ENCODE measurements at places on chromosomes 3 and 15. TPM values are rescaled to one million over a fixed set of nuclear protein-coding genes. Genes with fewer than 3 reads are reported as not detected.

SCAANT1 gene
- total RNA-seq: not detected

GRCh38 chr15:50487287-50487686, 59.2 kb downstream of the USP50 start:
- H3K27ac ChIP-seq: no peak overlapping the region
- H3K4me1 ChIP-seq: no peaks in the 10 kb centered on the region
- H3K27me3 ChIP-seq: no peaks in the 10 kb centered on the region
- peaks cover 19% of the 10 kb centered on the region for H3K36me3 ChIP-seq

GRCh38 chr3:87771337-87772192, 287.2 kb downstream of the CGGBP1 start:
- peaks cover 4% of the 10 kb centered on the region for H3K4me1 ChIP-seq
- no peak overlapping the region for H3K4me3 ChIP-seq
- H3K27ac ChIP-seq: no peak overlapping the region
- peak; percentile 26 for DNase-seq

CSTA gene
- total RNA-seq: not detected

GRCh38 chr3:108757404-108757982, at the start of gene RETNLB:
RETNLB (minus strand) TSS chr3:108757410; CDS start chr3:108757185, 225 bp downstream.
- no peak within 1 kb of the TSS for H3K4me3 ChIP-seq
- H3K36me3 ChIP-seq: no peaks in the 10 kb centered on the region
- H3K27ac ChIP-seq: no peak within 1 kb of the TSS

GRCh38 chr15:35067496-35068347, 17.4 kb downstream of the NANOGP8 start:
- no peak overlapping the region for H3K27ac ChIP-seq
- peaks cover 16% of the 10 kb centered on the region for H3K4me1 ChIP-seq
- peaks cover 1% of the 10 kb centered on the region for H3K27me3 ChIP-seq
- no peak for DNase-seq
- H3K4me3 ChIP-seq: no peak overlapping the region
- no peaks in the 10 kb centered on the region for H3K36me3 ChIP-seq

DNA sequence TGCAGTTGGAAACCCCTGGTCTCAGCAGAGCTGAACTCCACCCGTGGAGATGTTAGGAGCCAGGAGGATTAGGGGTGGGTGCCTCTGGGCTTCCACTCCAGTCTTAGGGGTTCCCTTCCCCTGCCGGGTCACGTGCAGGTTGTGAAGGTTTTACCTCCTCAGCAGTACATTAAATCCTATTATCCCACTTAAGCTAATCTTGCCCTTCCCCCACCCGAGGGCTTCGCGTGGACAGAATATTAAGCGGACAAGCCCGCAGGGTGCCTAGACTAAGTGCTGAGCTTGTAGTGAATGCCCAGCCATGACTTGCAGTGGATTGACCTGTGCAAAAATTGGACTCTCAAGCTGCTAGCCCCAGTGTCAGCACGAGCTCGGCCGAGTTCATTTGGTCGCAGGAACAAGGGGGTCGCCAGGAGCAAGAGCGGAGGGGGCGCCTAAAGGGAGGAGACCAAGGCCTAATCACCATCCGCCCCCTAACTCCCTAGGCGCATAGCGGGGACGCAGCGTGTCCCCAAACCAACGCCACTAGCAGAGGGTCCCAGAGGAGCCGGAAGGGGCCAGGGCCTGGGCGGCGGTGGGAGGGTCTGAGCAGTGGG, 498 bp upstream of the SEMA4B start:
- H3K27ac ChIP-seq: no peak overlapping the region
- H3K36me3 ChIP-seq: peaks cover 5% of the 10 kb centered on the region
- peaks cover 7% of the 10 kb centered on the region for H3K27me3 ChIP-seq
- peak overlapping the region; percentile 95 for H3K4me3 ChIP-seq
- DNase-seq: no peak

MITF gene
- total RNA-seq: 1.7 TPM

DNA sequence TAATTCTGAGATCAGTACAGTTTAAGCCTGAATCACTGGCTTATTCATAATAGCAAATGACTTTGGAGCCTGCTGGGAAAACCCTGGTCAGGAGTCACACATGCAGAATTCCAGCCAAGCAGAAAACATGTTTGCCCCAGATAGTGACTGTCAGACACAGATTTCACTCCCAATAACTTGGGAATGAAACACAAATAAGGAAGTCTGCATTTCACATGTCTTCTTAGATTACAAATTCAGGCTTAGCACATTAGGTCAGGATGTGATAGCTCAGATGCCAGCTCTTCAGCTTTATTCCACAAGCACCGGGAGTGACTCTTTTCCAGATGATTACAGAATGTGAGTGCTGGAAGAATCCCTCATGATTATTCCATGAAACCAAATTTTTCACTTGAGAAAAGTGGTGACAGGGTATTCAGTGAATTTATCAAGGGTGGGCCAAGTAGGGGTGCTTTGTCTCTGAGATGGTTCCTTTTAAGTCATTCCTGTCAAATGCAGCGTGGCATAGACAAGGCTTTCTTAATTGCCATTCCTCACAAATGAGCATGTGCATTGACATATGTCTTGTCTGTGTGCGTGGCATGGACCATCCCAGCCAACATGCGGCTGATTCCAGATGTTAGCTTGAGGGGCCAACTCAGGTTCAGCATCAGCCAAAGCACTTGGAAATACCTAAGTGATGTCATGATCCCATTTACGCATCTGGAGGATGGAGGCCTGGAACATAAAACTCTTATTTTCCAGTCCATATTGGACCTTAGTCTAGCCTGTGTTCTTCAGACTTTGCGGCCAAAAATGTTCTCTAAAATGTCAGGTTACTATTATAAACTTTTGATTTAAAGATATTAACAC, 191.0 kb downstream of the EPHB1 start:
- no peak for DNase-seq
- no peaks in the 10 kb centered on the region for H3K36me3 ChIP-seq
- H3K4me3 ChIP-seq: no peak overlapping the region
- no peak overlapping the region for H3K27ac ChIP-seq

DNA sequence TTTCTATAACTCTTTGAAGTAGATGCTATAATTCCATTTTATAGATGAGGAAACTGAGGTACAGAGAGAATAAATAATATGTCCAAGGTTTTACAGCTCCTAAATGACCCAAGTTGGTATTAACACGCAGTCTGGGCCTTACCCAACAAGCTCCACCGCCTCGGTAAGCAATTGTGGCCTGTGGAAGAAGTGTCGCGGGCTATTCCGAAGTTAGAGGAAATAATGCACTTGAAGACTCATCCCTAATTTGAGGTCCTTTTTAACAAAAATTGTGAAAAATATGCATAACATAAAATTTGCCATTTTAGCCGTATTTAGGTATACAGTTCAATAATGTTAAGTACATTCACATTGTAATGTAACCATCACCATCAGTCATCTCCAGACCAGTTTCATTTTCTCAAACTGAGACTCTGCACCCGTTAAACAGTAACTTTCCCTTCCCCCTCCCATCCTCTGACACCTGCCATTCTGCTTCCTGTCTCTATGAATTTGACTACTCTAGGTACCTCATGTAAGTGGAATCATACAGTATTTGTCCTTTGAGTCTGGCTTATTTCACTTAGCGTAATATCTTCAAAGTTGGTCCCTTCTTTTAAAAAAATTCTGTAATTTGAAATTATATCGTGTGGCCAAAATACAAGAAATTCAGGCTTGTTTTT, 18.2 kb downstream of the IDH3A start:
- no peaks in the 10 kb centered on the region for H3K4me1 ChIP-seq
- peaks cover 12% of the 10 kb centered on the region for H3K36me3 ChIP-seq

Measured in endothelial cell (in vitro differentiated cells).